ENCODE measurements at places on chromosomes 7 and 10.
A peak's percentile ranks its signal among the peaks of the same experiment; 100 is the strongest.

DNA sequence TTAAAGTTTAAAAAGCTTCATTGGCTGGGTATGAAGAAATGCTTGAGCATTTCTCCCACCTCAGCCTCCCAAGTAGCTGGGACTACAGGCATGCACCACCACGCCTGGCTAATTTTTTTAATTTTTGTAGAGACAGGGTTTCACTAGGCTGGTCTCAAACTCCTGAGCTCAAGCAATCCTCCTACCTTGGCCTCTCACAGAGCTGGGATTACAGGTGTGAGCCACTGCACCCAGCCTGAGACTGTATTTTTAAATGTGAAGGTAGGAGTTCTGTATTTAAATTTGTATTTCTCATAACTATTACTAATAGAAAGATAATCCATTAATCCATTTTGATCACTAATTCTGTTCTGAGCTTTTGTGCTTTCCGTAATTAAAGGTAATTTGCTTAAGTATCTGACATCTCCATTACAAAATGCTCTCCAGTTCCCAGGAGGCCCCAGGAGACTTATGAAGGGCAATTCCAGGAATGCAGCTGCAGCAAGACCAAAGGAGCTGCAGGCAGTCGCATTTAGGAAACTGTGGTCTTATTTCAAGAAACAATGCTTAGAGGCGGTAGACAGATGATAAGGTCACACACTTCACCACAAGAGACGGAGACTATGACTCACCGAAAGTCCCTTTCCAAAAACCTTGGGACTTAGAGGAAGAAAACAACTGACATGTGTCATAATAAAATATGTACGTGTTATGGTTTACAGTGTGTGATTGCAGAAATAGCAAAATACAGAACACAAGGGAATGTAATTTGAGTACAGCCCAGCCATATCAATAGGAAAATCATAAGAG is 23.3 kb downstream of the YAE1 start:
- DNase-seq = peak; percentile 16

- no peak for DNase-seq
Measured at GRCh38 chr7:11548532-11548931, 283.5 kb downstream of the THSD7A start.

- DNase-seq = peak; percentile 13
Measured at GRCh38 chr7:90605055-90605454, 8.9 kb downstream of the CDK14 start.

GRCh38 chr7:16905300-16906044 is 23.7 kb upstream of the AGR3 start:
- no peak for DNase-seq

- no peak for DNase-seq
Measured at GRCh38 chr10:14385596-14386593, 55.2 kb upstream of the FRMD4A start.

GRCh38 chr10:6068422-6068821 is 6.3 kb upstream of the IL2RA start:
- DNase-seq = no peak

GRCh38 chr7:150862356-150862755 is 10.0 kb downstream of the AOC1 start:
- no peak for DNase-seq

GRCh38 chr10:27223964-27224363 is 16.6 kb downstream of the ACBD5 start:
- DNase-seq = no peak

DNA sequence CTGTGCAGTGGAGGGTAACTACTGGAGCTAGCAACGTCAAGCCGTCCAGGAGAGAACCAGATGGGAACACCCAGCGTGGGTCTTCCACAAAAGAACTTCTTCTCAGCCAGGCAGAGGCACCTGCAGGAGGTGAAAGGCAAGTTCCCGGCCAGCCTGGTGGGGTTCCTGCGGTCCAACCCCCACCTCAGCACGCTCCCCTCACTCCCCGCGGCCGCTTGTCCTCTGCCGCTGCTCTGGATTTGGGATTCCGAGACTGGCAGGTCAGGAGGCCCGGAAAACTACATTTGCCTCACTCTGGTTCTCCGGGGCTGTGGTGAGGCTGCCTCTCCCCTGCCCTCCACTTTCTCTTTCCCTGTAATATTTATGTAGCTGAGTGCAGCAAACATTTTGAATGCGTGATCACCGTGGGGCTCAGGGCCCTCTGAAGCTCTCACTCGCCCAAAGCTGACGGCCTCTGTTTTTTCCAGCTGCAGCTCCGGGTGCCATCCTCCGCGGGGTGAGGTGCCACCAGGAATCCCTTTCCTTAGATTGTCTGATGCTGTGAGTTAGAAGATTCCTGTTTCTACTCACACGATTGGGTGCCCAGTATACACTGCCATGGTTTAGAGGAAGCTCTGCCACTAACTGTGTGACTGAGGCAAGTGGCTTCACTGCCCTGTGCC is 366.9 kb downstream of the DNAJB6 start:
- DNase-seq = no peak
